ENCODE measurements at places on chromosomes 13 and 19.

DNA sequence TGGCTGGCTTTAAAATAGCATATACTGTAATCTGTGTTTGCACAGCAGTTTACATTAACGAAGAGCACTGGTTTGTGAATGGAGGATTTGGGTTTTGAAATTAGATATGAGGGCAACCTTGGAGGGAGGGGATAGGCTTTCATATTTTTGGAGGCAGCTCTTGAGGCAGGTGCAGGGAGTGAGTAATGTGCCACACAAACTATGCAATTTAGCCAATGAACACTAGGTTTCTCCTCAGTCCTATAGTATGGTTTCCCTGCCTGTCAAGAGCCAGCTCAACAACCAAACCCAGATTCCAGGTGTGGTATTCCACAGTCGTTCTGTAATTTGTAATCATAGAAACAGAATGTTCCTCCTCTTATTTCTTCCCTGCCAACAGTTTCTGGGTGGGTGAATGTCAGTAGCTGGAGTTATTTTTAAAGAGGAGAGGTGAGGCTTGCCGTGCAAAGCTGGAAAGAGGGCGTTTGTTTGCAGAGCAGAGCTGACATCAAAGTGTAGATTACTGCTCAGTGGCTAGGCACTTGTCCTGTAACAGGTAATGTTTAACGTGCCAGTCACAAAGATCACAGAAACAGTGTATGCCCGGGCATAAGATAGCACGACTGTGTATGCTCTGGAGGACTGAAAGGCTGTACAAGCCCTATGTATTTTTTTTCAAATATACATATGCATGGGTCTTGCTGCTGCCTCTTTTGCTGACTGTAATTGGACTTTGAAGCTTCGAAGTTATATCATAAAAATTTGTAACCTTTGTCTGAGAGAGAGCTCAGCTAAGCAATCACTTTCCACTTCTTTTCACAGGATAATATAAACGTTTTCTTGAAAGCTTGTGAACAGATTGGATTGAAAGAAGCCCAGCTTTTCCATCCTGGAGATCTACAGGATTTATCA is 124.2 kb downstream of the LMO7 start:
- peak; percentile 52 for DNase-seq

GRCh38 chr13:100440751-100441425 is 147.7 kb downstream of the GGACT start:
- no peak for DNase-seq

GRCh38 chr19:46607448-46607841 is 6.3 kb downstream of the CALM3 start:
- DNase-seq: no peak

- DNase-seq: peak; percentile 50
Observed at GRCh38 chr19:42287017-42287826, 14.7 kb upstream of the PRR19 start.

DNA sequence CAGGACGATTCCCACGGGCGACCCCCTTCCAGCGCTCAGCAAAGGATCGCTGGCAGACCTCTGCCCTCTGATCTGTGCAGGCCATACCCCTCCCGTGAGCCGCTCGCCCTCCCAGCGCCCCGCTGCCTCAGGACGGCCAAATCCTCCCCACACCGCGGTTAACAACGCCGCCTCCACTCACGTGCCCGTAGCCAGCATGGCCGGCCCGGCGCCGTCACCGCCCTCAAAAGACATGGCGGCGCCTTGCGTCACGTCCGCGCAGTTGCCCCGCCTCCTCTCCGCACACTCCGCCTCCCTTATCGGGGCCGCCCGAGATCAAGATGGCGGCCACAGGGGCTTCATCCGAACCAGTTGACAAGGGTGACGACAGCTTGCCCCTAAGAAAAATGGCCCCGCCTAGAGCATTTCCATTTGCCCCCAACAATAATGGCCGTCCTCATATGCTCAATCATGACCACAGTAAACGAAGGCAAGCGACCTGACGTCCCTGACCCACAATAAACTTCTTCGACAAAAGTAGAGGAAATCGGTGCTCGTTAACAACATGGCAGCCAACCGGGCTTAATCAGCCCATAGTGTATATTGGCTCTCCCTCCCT is 634 bp downstream of the AKT1S1 start:
- peak; percentile 98 for DNase-seq

DNA sequence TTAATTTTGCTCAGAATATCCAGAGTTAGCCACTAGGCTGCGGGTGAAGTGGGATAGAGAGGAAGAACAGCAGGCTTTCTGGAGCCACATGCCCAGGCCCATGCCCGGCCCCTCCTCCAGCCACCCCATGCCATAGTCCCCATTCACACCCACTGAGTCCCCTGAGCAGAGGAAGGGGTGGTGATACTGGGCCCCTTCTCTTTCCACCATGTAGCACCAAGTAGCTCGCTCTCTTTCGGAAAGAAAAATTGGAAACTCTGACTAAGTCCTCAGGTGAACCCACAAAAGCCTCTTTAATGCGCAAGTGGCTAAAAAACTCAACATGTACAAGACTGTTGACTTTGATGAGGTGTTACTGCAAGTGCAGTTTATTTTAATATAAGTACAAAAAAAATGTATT is 76.7 kb upstream of the GPR183 start:
- DNase-seq: no peak

DNA sequence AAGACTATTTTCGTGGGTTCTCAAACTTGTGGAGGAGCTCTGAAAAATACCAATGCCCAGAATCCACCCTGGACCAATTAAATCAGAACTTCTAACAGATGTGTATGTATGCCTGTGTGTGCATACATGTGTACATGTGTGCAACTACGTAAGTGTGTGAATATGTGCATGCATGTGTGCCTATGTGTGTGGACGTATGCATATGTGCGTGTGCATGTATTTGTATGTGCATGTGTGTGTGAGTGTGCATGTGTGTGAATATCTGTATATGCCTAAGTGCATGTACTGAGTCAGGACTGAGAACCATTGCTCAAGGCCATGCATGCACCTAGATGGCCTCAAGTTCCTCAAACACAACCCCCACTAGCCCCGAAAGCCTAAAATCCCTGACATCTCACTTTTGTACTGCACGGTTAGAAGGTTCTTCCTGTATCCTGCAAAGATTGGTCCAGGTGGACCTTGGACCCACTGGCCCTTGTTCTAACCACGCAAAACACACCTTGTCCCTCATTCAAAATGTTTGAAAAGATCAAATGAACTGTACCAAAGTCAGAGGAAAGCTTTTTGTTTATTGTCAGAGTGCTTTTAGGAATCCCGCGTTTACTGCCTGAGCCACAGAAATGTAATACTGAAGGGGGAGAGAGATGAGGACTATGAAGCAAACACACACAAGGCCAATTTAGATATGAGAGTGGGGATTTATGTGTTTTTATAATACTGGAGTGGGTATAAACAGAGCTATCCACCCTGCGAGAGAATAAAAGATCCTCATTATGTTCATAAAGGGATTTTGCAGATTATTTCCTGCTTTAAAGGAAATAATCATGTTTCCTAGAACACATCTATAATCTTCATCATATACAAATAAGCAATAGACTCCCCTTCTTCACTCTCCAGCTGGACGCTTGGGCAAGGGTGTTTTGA is 39.1 kb downstream of the LATS2 start:
- DNase-seq: no peak

DNA sequence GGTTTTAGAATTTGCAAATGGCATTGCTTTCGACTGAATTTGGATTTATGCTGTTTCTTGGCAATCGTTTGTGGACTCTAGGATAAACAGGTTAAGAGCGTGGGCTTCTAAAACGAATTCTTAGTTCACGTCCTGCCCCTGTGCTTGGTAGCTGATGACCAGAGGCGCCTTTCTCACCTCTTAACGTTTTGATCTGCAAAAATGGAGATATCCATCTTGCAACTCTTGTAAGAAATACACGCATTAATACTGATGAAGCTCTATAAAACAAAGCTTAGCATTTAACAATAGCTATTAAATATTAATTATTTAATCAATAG is 580 bp upstream of the KATNAL1 start:
- DNase-seq: no peak

DNA sequence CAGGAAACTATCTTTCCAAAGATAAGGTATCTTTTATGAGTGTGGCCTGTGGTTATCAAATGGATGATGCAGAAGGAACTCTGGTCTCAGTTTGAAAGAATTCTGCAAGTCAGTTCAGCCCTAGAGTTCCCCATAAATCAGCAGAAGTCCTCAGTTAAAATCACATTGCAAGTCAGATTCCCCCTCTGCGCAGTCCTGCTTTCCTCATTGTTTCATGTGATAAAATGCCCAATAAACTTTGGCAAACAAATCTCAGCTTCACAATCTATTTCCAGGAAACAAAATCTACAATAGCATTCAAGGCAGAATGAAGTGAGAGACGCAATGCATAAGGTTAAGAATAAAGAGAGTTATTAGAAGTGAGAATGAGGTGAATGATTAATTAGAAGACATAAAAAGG is 216.3 kb upstream of the KLHL1 start:
- no peak for DNase-seq

DNA sequence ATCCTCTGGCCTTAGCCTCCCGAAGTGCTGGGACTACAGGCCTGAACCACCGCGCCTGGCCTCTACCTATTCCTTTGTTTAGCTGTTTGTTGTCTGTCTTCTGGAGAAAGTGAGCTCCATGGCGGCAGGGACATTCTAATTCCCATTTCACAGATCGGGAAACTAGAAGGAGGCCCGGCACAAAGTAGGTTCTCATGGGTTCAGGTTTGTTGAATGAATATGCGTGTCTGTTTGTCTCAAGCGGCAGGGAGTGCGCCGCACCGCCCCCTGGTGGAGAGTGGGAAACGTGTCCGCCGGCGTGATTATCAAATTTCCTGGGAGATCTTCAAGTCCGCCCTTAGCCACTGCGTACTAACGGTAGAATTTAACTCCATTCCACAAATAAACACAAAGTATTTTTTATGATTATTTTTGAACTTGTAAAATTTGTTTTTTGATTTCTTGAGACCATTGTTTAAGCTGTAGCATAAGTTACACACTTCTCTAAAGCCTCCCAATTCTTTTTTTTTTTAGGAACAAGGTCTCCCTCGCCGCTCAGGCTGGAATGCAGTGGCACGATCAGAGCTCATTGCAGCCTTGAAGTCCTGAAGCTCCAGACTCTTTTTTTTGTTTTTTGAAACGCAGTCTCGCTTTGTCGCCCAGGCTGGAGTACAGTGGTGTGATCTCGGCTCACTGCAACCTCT is 8.9 kb upstream of the CCDC9 start:
- no peak for DNase-seq

GRCh38 chr13:39862900-39863299 is 207.4 kb downstream of the COG6 start:
- no peak for DNase-seq

DNA sequence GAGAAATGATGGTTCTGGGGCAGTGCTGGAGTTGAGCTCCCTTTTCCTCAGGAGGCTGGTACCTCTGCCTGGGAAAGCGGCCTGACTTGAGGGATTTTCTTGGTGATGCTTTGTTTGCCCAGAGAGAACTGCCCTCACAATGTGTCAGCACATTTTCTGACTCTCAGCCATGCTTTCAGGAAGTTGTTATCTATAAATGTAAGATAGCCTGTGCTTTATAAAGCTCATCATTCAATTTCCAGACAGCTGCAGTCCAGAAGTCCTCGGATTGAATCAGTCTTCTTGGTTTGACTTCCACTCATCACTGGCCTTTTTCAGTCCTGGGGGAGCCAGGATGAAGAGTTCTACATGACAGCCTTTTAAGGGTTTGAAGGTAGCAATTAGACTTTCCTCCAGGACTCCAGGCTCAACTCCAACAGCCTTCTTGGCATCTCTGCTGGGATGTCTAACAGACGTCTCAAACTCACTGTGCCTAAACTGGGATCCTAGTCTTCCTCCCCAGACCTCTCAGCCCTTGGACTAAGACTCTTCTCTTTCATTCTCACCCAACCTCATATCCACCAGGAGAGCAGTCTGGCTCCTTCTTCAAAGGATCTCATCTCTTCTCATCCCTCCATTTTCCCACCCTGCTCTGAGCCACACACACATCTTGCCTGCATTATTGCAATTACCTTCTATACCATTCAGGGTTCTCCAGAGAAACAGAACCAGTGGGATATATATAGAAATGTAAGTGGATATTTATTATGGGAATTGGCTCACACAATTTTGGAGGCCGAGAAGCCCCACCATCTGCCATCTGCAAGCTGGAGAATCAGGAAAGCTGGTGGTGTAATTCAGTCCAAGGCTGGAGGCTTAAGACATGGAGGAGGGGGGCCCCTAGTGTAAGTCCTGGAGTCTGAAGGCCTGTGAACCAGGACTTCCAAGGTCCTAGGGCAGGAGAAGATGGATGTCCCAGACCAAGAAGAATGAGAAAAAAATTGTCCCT is 13.1 kb downstream of the ERICH6B start:
- no peak for DNase-seq

GRCh38 chr13:80250213-80250810 is 90.6 kb downstream of the SPRY2 start:
- DNase-seq: no peak

GRCh38 chr19:38228005-38228377 is 4.0 kb upstream of the DPF1 start:
- no peak for DNase-seq

GRCh38 chr19:8355631-8356402 is 8.1 kb upstream of the ANGPTL4 start:
- no peak for DNase-seq

DNA sequence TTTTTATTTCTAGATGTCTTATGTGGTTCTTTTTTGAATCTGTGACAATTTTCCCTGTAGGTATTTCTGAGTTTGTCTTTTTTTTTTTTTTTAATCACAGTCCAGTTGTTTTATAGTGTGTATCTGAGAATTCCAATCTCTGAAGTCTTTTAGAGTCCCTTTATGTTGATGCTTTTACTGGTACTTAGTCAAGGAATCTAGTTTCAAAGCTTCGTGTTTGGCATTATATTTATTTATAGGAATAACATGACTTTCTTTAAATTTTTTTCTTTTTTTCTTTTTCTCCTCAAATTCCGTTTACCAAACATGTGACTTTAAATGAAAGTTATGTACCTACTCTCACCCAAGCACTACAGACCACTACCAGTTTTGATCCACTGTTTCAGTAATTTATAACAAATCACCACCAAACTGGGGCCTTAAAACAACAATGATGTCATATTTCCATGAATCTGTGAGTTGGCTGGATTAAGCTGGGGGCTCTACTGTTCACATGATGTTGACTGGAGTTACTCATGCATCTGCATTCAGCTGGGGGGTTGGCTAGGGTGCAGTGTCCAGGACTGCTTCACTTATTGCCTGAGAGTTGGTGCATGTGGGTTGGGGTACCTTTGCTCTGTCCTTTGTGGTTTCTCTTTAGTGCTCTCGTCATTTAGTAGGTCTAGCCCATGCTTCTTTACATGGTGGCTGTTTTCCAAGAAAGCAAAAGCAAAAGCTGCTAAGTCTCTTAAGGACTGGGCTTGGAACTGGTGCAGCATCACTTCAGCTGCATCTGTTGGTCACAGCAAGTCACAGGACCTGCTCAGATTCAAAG is 22.3 kb downstream of the KCTD4 start:
- DNase-seq: no peak

DNA sequence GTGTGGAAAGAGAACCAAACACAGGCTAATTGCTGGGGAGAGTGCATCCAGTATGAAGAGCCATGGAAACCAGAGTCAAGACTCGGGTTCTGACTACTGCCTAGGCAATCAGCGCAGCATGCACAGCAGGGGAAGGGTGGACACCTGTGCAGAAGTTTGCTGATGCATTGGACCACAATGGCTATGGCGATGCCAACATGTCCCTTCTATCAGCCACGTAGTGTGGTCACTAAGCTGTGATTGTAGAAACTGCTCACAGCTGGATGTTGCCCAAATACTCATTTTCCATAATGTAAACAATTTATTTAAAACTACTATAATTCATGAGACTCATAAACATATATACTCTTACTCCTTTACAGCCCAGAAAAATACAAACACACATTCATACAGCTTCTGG is 1718.2 kb downstream of the EFNB2 start:
- no peak for DNase-seq

All from ureter (tissue), 1 donor.